CD4-positive, alpha-beta T cell treated with Interleukin-1 beta for 1 hour (primary cell): ENCODE measurements at places on chromosomes 4 and X.
A peak's percentile ranks its signal among the peaks of the same experiment; 100 is the strongest.

DNA sequence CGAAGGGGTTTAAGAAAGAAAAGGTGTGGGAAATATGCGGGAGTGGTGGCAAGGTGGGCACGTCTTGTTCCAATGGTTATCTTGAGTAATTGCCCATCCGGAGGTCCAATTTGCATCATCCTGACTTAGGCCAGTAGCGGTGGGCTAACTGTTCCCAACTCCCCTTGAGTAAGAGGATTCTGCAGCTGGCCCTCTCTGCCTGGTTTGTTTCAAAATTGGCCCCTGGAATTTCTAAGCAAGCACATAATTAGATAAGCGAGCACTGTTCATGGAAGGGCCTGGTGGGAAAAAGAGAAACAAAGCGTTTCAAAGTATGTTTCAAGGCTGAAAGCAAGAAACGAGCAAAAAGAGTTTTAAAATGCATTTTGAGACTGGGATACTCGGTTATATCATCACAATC lies 198.2 kb downstream of the CEP135 start:
- no peak for DNase-seq

GRCh38 chrX:44062840-44063239 lies 89.7 kb upstream of the NDP start:
- DNase-seq, result no peak

DNA sequence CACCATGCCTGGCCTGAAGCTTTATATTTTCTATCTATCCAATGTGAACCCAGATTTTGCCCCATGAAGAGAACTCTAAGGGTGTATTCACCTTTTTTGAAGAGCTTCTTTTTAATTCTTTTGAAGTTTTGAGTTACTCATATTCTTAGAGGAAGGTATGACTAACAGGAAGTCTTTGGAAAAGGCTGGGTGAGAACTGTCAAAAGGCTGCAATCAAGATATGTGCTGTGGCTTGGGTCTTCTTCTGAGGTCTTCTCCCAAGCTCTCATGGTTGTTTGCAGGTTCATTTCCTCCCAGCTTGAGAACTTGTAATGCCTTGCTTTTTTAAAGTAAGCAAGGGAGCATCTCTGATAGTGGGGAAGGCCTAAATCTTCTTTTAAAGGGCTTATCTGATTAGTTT lies 3.1 kb upstream of the C4orf17 start:
- no peak for DNase-seq

- peak; percentile 62 for DNase-seq
Measured at GRCh38 chrX:130120746-130121504, 10.6 kb upstream of the ELF4 start.

- DNase-seq, result peak; percentile 58
Measured at GRCh38 chr4:139229534-139230039, 50.4 kb downstream of the MGARP start.

GRCh38 chrX:99777912-99778311 lies 632.2 kb downstream of the PCDH19 start:
- DNase-seq, result no peak

GRCh38 chr4:157050561-157050960 lies 25.4 kb upstream of the GLRB start:
- DNase-seq, result no peak

DNA sequence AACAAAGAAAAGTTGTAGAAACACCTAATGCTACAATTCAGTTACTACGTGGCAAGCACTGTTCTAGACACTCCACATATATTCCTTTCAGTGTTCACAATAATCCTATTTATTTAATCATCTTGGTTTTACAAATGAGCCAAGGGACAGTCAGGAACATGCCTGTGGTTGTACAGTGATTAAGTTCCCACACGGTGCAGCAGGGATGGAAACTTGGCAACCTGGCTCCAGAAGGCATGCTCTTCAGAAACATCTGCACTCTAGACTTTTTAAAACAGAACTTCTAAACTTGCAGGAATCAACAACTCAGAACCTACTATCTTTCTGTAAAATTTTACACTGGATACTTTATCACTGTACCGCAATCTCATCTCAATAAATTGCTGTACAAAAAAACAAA lies 32.1 kb downstream of the TAPT1 start:
- DNase-seq, result no peak

DNA sequence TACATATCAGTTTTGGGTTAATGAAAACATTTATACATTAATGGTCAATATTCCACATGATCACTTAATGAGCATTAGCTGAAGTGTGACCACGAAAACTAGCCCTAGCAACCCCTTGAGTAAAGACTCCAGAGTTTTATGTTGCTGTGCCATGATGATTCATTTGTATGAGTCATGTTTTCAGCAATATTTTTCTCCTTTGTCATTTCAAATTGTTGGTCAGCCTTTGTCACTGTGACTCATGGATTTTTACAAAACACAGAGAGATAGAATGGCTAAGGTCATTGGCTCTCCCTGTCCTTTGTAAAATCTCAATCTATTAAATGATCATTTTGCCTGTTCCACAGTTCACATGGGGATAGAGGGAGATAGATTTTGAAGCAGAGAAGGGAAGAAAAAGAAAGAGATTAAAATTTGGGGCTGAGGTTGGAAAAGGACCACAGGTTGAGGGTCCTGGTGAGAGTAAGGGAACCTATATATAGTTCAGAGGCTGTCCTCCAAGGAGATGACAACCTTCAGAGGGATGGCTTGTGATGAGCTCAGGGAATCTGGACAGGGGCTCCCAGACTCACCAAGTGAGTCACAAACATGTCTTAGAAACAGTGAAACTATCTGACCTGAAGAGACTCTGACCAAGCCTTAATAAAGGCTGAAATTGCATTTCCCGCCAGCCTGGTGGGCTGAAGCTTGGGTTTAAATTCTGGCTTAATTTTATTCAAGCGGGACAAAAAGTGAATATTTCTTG lies 25.6 kb downstream of the NR0B1 start:
- no peak for DNase-seq

DNA sequence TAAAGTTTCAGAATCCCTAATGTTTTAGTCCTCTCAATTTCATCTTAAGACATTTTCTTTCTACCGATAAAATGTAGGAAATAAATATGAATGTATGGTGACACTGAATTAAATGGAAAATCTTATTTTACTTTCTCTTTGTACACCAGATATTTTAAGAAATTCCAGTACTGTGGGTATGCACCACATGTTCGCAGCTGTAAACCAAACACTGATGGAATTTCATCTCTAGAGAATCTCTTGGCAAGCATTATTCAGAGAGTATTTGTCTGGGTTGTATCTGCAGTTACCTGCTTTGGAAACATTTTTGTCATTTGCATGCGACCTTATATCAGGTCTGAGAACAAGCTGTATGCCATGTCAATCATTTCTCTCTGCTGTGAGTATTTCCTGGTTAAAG lies 26.9 kb downstream of the C4orf46 start:
- DNase-seq, result no peak

DNA sequence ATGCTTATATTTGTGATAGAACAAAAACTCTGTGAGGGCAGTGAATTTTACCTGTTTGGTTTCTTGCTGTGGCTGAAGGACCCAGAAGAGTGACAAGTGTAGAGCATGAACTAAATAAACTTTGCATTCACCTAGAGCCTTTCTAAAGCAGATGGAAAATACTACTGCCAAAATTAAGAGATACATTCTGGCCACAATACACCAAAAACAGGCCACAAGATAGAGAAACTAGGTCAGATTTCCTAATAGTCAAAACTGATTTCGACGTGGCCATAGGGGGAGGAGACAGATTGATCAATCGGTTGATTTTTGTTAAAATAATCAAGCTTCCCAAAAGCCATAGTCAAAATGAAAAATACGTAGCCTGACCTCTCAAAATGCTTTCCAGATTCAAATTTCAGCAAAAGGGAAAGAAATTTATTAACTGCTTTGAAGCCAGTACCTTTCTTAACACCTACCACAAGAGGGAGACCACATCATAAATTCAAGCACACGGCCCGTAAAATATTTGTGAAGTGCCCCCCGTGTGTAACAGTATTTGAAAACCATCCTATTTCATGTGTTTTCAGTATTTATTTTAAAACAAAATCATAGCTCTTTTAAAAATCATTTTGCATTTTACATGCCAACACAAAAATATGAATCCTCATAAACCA lies 132.4 kb downstream of the CORIN start:
- DNase-seq, result no peak
